ENCODE measurements at places on chromosomes 7 and 10.

- no peak for DNase-seq
Observed at GRCh38 chr7:117704063-117704462, 169.2 kb downstream of the CTTNBP2 start.

DNA sequence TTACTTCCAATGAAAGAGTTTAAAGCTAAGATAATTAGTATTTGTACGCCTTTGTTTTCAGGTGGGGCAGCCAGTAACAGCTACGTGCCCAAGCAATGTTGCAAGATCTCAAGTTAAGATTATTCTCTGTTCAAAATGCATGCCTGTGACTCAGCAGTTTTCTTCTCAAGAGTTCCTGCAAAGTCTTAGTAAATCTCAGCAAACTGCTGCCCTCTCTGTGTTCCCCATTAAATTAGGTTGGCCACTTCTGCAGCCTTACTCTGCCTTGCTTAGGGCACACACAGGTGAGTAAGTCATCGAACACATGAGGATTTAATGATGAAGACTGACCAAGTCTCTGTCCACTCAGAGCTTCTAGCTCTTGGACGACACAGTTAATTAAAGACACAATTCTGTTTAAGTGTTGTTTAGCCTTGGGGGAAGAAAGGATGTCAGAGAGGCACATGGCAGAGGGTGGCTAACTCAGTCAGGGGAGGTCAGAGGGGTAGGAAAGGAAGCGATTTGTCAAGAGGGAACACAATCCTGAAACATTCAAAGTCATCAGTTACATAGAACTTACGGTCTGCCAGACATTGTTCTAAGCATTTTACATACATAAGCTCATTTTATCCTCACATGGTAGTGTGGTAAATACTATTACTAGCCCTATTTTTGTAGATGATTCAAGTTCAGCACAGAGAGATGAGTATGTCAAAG lies 20.2 kb upstream of the SLC35G1 start:
- no peak for DNase-seq

DNA sequence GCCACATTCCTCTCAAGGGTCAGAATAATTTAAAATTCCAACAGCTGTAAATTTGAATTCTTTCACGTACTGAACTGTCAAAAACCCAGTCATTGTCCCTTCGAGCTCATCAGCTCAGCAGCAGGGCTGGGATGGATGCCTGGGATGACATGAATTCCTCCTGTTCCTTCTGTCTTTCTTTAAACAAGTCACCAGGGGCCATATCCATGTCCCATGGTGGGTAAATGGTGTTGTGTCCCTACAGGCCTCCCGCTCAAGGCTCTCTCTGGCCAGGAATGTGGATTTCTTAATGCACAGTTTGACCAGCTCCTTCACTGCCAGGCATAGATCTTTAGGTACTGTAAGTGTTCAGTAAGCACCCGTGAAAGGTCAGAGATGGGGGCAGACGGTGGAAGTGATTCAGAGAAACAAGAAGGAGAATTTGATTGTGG lies 13.8 kb upstream of the TECPR1 start:
- DNase-seq: no peak

DNA sequence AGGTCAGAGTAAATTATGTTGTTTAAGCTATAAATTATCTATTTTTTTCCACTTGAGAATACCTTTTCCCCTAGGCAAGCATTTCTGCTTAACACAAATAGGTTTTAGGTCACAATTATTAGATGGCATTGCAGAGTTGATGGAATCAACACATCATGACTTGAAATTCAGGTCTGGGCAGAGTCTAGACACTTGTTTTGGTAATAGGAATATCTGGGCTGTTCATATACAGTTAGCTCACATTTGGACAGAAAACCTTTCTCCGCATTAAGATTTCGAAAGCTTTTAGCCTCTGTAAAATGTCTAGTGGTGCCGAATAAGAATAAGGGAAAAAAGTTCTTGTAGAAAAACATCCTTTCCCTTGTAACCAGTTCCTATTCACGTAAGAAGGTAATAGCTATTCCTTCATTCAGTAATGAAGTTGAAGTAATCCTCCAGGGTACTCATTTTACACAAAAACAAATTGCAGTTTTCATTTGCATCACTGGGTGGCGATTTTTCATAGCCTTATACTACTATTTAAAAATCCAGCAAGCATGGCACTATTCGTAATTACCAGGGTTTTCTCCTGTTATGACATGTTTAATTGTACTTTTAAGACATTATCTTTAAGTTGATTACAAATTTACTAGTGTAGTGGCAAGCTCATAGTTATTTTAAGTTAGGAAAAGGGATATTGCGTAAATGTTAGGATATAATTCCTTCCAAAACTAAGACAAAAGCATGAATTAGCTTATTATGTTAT lies 37.0 kb downstream of the RPA3 start:
- DNase-seq: peak; percentile 88

DNA sequence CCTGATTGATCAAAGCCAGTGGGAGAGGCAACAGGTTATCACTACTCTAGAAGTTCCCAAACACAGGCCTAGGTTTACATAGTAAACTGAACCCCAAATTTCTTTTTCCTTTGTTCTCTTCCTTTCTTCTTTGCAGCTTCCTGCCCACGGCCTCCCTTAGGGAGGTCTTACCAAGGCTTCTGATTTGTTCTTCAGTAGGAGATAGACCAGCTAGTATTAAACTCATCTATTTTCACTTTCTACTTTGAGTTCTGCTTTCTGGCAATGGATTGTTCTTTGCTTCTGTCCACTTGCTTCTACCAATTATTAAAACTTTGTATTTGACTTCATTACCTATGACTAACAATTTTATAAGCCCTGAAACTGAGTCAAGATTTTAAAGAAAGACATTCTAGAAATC lies 251.2 kb upstream of the FZD1 start:
- DNase-seq: no peak

GRCh38 chr7:46542076-46542475 lies 621.0 kb upstream of the IGFBP3 start:
- no peak for DNase-seq

GRCh38 chr10:61894133-61894532 lies 7.4 kb upstream of the ARID5B start:
- no peak for DNase-seq

- DNase-seq: no peak
Observed at GRCh38 chr7:2433713-2434550, 30.5 kb downstream of the CHST12 start.

DNA sequence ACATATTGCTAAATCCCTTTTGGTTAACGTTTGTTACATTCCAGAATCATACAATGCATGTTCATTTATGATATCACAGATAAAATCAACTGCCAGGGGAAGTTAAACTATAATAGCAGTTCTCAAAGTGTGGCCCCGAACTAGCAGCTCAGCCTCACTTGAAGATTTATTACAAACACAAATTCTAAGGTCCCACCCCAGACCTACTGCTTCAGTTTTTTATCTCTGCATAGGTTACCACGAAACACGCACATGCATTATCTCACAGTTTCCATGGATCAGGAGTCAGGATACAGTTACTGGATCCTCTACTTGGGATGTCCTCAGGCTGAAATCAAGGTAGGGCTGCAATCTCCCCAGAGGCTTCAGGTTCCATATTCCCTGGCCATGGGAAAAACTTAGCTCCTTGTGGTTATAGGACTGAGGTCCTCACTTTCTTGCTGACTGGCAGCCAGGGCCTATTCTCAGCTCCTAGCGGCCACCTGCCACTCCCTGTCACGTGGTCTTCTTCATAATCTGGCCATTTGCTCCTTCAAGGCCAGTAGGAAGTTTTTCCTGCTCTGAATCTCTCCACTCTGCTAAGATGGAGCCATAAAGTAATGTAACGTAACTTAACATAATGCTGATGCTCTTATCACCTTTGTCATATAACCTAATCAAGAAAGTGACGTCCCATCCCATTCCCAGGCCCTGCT lies 50.5 kb upstream of the YAE1 start:
- no peak for DNase-seq

GRCh38 chr10:86960003-86960862 lies 1.8 kb downstream of the SNCG start:
- peak; percentile 79 for DNase-seq

DNA sequence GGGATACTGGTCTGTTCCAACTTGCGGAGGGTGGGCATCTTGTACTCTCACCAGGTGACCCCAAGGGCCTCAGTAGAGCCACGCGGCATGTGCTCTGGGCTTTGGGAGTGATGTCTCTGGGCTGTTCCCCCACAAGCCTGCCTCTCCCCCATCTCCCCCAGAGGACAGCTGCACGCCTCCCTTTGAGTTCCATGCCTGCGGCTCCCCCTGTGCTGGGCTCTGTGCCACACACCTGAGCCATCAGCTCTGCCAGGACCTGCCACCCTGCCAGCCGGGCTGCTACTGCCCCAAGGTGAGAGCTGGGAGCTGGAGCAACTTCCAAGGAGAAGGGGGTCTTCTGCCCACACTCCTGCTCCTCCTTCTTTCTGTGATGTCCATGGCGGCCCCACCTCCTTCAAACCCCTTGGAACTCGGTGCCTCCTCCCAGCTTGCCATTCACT lies 15.0 kb upstream of the ZNF862 start:
- DNase-seq: no peak

GRCh38 chr10:44863344-44864047 lies 47.6 kb upstream of the TMEM72 start:
- DNase-seq: no peak

- no peak for DNase-seq
Observed at GRCh38 chr7:31855530-31855929, 168.5 kb downstream of the PPP1R17 start.

DNA sequence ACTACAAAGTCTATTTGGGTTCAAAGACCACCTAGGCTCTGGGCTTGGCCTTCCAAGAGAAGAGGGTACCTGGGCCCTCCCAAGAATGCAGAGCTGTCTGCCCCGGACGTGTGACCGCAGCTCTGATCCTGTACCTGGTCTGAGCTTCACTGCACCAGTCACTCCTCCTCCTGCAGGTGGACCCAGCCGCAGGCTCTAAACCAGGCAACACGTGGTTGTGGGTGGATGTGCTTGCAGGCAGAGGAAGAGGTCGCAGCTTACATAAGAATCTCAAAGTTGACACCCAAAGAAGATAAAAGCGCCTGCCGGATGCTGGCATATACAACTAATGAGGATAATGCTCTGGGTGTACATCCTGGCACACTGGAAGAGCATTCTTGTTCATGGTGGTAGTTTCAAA lies 9.4 kb upstream of the PFKP start:
- DNase-seq: no peak

- no peak for DNase-seq
Observed at GRCh38 chr10:104308439-104308903, 29.8 kb downstream of the ITPRIP start.

DNA sequence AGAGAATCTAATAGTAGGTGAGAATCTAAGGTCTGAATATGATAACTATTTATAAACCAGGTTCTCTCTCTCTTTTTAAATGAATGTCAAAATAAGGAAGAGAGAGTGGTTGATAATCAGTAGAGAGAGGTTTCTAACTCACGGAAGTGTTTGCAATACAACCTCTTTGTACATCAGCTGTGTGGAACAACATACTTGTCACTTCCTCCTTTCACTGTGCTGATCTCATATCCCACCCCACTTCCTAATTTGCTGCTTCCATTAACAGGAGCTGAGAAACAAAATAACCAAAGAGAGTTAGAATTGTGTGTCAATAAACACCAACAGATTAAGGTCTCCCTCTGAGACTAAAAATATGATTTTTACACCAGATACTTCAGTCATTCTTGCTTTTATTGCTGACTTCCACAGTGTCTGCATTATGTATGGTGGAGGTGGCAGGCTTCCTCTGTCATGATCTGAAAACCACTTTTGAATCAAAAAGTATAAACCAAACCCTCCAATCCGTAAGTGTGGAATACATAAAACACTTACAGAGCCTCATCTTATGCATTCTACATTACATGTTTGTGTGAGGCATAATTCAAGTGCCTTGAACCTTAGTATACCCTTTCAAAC lies 25.0 kb downstream of the CACUL1 start:
- no peak for DNase-seq

- DNase-seq: no peak
Observed at GRCh38 chr7:7707246-7707645, 11.2 kb downstream of the RPA3 start.

DNA sequence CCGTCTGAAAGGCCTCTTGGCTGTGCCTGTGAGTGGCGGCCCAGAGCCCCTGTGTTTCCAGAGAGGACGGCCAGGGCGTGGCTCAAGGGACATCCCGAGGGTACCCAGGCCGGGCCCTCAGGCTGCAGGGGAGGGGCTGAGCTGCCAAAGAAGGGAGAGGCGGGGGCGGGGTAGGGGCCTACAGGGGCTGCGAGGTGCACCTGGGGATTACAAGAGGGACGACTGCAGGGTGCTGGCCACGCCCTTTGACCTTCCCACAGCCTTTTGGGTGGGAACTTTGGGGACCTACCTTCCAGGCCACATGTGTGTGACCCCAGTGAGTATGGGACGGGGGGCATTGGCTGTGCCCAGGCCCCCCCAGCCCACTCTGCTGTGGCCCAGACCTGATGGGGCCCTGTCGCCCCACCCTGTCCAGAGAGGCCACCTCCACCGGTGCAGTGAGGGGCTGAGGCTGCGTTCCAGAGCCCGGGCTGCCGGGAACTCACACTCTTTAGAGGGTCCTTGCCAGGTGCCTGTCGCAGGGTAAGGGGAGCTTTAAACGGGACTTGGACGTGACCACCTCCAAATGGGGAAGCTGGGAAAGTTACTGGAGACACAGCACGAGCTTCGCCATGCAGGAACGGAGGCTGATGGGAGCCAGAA lies 19.0 kb upstream of the NKX6-2 start:
- peak; percentile 20 for DNase-seq

DNA sequence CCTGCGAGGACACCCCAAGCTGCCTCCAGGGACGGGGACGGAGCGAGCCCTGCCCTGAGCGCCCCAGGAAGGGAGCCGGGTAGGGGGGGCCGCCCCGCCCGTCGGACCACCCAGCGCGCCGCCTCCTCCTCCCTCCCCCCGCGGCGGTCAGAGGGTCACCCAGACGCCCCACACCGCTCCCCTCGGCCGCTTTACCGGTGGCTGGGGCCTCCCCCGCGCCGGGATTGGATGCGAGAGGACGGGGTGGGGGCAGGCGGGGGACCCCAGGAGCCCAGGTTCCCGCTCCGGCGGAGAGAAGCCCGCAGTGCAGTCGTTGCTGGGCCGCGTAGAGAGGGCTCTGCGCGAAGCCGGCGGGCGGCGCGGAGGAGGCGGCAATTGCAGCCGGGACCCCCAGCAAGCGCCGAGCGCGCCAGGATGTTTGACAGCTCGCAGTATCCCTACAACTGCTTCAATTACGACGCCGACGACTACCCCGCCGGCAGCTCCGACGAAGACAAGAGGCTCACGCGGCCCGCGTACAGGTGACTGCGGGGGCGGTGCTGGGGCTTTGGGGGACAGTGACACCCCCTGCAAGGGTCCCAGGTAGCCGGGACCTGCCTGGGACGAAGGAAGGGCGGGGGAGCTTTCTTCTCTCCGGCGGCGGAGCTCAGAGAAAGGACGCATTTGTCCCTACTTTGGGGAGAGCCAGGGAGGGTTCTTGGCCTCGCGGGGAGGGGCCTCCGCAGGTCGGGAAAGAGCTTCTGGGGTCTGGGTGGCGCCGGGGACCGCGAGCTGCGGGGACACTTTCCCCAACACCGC lies at the start of gene FOXL3:
Gene FOXL3, plus strand, starts transcription at position 415 of the 798 bp plus-strand sequence. Its CDS starts 0 bp downstream, at position 415.
- DNase-seq: no peak
